ENCODE measurements at places on chromosomes 7 and 10. TPM values are rescaled to one million over a fixed set of nuclear protein-coding genes. Genes with fewer than 3 reads are reported as not detected.

CPN1 gene
- not detected for polyA plus RNA-seq

OR13A1 gene
- not detected for polyA plus RNA-seq

CDHR1 gene
- 0.11 TPM for polyA plus RNA-seq

VENTX gene
- polyA plus RNA-seq: 0.56 TPM

NEURL1 gene
- not detected for polyA plus RNA-seq

SEMA3C gene
- polyA plus RNA-seq: 16.5 TPM

AGBL3 gene
- polyA plus RNA-seq: 0.90 TPM

CSTF2T gene
- polyA plus RNA-seq: 12.1 TPM

PDZD8 gene
- polyA plus RNA-seq: 3.8 TPM

ADAMTS14 gene
- under 0.01 TPM for polyA plus RNA-seq

All from adipose tissue (tissue), 3 donors.